ENCODE measurements at places on chromosomes 5 and 9.
A peak's percentile ranks its signal among the peaks of the same experiment; 100 is the strongest.

DNA sequence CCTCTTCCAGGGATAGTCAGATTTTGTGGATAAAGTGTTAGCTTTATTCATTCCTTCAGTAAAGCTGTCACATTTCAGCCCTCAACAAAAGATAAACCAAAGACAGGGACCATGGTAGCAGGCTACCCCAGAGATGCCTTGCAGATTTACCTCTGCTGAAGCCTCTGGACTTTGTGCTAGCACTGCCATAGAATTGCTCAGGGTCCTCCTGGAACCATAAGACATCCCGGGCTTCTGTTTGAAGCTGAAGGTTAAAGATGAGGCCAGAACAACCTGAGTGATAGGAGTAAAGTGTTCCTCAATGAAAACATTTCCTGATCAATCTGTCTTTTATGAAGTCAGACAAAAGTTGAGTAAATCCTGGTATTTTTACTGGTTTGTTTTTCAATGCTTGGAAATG, 57.5 kb upstream of the ARL15 start:
- no peak for DNase-seq

- no peak for DNase-seq
Measured at GRCh38 chr9:2502760-2503159, 118.8 kb upstream of the VLDLR start.

- DNase-seq = no peak
Measured at GRCh38 chr9:23683611-23684061, 142.4 kb downstream of the ELAVL2 start.

GRCh38 chr9:86891091-86891490, 56.2 kb downstream of the GAS1 start:
- no peak for DNase-seq

DNA sequence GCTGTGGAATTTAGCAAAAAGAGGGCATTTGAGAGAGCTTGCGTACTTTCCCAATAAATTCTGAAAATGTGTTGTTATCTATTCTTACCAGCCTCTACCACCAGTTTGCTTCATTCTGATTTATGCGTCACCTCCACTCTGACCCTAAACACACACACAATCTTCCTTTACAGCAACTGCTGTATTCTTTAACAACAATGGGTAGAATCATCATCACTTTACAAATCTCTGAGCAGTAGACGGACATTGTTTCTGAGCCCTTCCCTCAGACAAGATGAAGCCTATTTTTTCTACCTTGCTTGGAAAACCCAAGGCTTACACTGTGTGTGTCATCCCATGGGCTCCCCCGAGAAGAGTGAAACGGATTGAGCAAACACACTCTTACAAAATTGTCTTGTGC, 83.1 kb upstream of the RASA1 start:
- DNase-seq = no peak

GRCh38 chr5:76473661-76474060, 70.6 kb downstream of the IQGAP2 start:
- no peak for DNase-seq

GRCh38 chr5:37112383-37112991, 136.7 kb downstream of the CPLANE1 start:
- DNase-seq = peak; percentile 15

- DNase-seq = peak; percentile 25
Measured at GRCh38 chr5:172918421-172919371, 40.5 kb upstream of the RPL26L1 start.

DNA sequence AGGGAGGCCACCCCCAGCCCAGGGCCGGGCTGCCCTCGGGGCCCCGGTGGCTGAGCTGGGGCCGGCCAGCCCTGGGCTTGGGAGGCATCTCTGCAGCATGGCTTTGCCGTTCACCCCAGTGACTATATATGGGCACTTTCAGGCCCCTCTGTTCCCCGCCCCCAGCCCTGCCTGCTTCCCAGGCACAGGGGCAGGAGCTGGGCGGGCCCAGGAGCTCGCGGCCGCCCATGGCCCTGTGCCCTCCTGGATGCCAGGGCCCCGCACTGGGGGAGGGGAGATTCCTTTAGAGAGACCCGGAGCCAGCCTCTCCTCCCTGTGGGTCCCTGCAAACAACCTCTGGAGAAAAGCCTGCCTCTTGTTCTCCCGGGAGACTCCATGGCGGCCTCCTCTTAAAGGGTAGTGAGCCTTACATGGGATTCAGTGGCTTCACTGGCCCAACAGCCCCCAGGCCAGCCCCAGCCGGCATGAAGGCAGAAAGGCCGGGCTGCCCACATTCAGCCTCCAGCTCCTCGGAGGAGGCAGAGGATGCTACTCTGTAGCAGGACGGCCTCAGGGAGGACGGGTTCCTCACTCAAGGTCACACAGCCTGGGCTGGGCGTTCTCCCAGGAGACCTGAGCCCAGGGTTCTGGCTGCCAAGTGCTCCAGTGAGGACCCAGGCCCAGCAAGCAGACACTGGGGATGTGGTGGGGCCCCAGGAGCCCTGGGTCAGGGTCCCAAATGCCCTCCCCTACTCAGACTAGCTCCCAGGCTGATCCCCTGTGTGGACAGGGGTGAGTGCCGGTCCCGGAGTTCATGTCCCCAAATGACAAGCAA, 4.1 kb downstream of the NACC2 start:
- no peak for DNase-seq

- DNase-seq = peak; percentile 21
Measured at GRCh38 chr9:81687521-81688261, 1.7 kb downstream of the TLE1 start.

DNA sequence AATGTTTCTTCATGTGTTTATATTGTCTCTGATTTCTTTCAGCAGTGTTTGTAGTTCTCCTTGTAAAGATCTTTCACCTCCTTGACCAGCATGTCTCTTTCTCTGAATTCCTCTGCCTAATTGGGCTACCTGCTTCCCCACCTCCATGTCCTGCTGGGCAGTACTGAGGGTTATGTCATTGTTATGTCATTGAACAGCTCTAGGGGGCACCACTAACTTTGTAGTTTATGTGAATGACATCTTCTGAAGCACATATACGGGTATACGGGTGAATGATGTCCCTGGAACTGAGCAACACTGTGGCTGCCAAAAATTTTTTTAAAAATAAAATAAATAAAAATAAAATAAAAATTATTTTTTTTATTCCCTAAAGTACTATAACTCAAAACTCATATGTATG, 16.9 kb upstream of the SNCAIP start:
- DNase-seq = peak; percentile 55

DNA sequence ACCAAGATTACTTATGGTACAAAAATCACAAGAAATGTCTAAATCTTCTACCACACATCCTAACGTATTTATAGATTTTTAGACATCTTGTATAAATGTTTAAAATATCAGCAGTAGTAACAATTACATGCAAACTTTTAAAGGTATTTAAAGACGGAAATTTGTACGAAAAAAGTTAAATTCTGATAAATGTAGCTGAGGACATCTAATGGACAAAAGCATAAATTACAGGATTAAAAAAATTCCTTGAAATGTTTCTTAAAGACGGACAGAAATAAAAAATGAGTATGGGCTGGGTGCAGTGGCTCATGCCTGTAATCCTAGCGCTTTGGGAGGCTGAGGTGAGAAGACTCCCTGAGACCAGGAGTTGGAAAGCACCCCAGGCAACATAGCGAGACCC, 15.8 kb downstream of the ERCC8 start:
- DNase-seq = peak; percentile 34

DNA sequence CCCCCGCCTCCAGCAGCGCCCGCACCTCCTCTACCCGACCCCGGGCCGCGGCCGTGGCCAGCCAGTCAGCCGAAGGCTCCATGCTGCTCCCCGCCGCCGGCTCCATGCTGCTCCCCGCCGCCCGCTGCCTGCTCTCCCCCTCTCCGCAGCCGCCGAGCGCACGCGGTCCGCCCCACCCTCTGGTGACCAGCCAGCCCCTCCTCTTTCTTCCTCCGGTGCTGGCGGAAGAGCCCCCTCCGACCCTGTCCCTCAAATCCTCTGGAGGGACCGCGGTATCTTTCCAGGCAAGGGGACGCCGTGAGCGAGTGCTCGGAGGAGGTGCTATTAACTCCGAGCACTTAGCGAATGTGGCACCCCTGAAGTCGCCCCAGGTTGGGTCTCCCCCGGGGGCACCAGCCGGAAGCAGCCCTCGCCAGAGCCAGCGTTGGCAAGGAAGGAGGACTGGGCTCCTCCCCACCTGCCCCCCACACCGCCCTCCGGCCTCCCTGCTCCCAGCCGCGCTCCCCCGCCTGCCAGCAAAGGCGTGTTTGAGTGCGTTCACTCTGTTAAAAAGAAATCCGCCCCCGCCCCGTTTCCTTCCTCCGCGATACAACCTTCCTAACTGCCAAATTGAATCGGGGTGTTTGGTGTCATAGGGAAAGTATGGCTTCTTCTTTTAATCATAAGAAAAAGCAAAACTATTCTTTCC, 19.3 kb downstream of the CDKN2A start:
- DNase-seq = no peak

DNA sequence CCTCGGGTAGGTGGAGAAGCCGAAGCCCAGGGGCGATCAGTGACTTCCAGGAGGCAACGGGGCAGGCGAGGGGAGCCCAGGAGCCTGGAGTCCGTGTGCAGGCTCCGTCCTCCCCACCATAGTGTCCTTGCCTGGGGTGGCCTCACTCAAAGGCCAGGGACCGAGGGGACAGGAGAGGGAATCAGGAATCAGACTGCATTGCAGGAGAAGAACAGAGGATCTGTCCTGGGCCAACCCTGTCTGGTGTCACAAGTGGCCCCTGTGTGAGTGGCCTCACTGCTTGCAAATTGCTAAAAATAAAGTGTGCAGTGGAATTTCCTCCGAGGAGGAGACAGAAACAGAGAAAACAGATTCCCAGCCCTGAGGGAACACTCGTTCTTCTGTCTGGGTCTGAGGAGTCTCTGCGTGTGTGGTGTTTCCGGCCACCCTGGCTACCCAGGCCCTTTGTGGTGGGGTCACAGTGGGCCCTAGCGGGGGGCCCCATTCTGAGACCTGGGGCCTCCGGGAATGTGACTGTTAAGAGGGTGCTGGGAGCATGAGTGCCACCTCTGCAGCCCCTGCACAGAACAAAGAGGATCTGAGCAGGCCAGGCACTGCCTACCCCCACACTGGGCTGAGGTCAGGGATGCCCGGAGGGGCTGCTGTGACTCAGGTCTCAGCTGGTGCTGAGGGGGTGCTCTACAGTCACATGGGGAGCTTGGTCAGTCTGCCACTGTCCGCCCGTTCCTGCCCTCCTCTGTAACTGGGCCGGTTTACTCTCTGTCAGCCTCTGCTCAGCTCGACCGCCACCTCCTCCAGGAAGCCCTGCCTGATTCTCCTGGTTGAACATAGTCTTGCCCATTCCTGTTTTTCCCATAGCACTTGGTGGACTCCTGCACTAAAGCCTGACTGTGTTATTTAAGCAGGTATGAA, 7.4 kb downstream of the TRAF1 start:
- no peak for DNase-seq

DNA sequence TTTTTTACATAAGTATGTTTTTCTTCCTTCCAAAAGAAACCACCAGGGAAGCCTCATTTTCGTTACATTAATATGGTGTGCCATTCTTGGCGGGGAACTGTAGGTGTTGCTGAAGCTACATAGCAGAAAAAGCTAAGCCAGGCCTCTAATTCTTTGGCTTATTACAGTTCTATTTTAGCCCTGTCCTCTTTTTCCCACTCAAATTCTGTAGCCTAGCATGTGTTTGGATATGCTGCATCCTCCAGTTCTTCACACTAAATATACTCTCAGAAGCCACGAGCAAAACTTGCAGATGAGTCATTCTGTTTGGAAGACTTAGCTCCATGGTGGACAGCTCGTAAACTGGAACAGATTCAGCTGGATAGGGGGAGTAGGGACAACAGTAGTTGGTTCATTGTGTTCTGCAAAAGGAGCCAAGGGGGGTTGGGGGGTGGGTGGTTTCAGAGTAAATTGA, 369.4 kb downstream of the TMEM161B start:
- DNase-seq = no peak

DNA sequence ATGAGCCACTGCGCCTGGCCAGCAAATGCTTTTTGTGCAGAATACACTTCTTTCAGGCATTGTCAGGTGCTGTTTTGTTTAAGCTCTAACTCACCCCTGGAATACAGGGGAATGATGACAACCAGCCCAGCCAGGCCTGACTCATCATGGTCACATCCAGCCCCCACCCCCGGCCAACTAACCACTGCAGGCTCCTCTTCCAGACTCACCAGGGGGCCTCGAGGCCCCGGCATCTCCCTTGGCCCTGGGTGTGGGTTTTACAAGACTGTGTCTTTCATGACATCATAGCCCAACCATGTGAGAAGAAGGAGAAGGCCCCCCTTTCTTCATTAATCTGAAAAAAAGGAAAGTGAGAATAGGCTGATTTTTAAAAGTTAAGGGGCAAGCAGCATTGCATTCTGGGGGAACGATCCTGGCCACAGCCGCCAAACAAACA, 35.5 kb downstream of the OLFML2A start:
- no peak for DNase-seq

GRCh38 chr5:107028938-107029337, 641.8 kb downstream of the EFNA5 start:
- no peak for DNase-seq

GRCh38 chr5:178221853-178222252, 10.7 kb downstream of the PHYKPL start:
- DNase-seq = peak; percentile 52

GRCh38 chr9:90423661-90424193, 218.9 kb downstream of the DIRAS2 start:
- no peak for DNase-seq

DNA sequence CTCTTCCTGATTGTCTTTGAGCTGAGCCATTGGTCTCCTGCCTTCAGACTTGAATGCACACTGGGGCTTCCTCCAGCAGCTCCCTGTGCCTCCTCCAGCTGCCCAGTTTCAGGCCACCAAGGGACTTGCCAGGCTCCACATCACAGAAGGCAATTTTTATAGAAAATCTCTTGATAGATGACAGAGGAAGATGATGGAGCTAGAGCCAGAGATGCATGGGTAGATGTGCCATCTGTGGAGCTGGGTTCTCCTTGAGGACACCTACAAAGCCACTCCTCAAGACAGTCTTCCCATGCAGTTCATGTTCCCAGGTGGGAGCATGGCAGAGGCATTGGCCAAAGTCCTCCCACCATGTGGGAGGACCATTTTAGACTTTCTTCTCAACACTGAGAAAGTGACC, 239.6 kb upstream of the IRX1 start:
- DNase-seq = no peak

GRCh38 chr5:15266229-15266628, 233.8 kb upstream of the FBXL7 start:
- DNase-seq = no peak

GRCh38 chr5:65451436-65451835, 30.3 kb downstream of the ADAMTS6 start:
- no peak for DNase-seq

GRCh38 chr9:104826911-104827310, 63.0 kb downstream of the NIPSNAP3B start:
- DNase-seq = no peak

- DNase-seq = no peak
Measured at GRCh38 chr5:158483281-158483860, 616.3 kb downstream of the EBF1 start.

- DNase-seq = no peak
Measured at GRCh38 chr5:61486476-61486875, 154.4 kb downstream of the ZSWIM6 start.

- peak; percentile 69 for DNase-seq
Measured at GRCh38 chr5:7886849-7887475, 18.0 kb downstream of the MTRR start.

DNA sequence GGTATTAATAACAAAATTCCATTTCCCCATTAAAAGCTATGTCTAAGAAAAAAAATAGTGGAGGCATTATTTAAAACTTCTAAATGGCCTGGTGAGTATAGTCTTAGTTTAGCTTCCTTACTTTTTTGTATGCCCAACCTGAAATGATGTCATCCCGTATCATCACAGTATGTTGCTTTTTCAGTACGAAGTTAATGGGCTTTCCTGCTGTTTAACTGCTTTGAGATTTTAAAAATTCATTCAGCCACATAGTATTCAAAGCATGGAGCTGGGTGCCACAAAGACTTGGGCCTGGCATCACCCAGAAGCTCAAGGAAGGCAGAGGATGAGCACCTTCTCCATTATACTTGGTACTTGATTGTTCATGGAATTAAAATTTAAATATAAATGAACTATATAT, 7.4 kb downstream of the F2RL2 start:
- no peak for DNase-seq
